Midbrain (tissue), 1 donor: ENCODE measurements at places on chromosomes 1 and 21.

GRCh38 chr1:2408859-2409276 lies 3.5 kb downstream of the PEX10 start:
- DNase-seq: no peak

DNA sequence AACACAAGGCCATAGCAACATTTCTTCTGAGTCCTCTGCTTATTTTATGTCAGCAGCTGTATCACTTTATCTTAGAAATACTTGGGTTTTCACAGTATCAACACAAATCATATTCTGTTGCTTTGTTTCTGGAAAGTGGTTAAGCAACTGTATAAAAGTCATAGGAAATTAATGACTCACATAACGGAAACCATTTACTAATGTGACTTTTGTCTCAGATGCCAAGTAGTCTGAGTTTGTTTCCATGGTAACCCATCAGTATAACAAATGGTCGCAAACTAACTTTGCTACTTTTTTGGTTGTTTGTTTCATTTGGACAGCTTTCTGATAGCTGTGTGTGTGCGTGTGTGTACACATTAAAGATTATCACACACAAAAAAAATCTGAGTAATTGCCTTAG lies 31.1 kb downstream of the EEIG2 start:
- no peak for DNase-seq

- no peak for DNase-seq
Measured at GRCh38 chr1:221527302-221527701, 214.6 kb downstream of the DUSP10 start.

- DNase-seq: peak; percentile 13
Measured at GRCh38 chr1:58896246-58897183, 112.7 kb upstream of the JUN start.

DNA sequence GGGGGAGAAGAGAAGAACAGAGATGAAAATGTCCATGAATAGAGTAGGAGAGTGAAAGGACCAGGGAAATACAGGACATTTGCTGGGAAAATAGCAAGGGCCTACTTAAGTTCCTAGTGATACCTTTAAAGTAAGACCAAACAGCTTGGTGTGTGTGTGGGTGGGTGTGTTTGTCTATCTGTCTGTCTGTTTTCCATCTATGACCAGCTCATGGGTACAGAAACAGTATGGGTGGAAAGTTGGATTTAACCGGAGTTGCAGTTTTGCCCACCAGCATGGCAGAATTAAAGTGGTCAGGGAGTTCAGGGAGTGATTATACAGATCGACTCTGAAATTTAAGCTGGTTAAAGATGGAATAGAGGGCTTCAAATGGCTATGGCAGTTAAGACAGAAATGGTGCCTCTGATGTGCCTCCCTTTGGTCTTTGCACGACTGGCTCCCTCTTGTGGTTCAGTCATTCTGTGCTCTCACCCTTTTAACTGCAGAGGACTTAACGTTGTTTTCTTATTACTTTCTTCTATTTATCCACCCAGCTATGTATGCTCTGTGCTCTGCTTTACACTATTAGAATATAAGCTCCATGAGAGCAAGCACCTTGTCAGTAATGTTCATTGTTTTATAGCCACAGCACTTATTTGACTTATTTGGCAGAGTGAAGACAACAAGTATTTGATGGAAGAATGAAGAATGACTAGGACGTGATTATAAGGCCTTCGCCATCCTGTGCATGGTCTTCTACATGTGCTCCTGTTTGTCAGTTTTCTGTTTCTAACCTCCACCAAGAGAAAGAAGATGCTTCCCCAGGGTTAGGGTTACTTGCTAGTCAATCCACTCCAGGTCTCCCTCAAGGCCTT lies 72.7 kb upstream of the AK4 start:
- DNase-seq: peak; percentile 29

DNA sequence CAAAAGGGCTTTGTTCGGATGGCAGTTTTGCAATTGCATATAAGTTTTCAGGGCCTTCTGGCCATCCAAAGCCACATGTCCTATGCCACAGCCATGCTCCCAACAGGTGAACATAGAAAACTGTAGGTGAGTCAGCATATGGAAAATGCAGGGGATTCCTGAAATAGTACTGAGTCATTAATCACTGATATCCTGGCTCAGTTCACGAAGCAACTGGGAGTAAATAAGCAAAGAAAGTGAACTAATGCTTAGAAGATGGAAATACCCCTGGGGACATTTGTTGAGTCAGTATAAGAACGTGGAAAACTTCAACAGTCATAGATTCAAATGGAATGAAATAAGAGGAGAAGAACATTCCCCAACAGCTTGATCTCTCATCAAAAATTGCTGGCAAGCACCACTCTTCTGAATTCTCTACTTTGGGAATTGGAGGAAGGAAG lies 148.9 kb upstream of the RUNX1 start:
- DNase-seq: no peak

GRCh38 chr1:14215151-14215550 lies 383.3 kb upstream of the KAZN start:
- DNase-seq: no peak

- DNase-seq: peak; percentile 31
Measured at GRCh38 chr21:32772281-32773047, 909 bp upstream of the PAXBP1 start.

- no peak for DNase-seq
Measured at GRCh38 chr1:211527888-211528287, 35.9 kb upstream of the RD3 start.

DNA sequence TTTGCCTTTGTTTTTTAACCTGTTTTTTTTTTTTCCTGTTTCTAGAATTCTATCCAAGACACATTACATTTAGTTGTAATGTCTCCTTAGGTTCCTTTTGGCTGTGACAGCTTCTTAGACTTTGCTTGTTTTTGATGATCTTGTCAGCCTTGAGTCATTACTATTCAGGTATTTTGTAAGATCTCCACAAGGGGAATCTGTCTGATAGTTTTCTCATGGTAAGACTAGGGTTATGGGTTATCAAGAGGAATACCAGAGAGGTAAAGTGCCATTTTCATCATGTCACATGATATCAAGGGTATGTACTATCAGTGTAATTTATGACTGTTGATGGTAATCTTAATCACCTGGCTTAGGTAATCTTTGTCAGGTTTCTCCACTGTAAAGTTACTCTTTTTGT lies 99.1 kb upstream of the GFI1 start:
- no peak for DNase-seq

DNA sequence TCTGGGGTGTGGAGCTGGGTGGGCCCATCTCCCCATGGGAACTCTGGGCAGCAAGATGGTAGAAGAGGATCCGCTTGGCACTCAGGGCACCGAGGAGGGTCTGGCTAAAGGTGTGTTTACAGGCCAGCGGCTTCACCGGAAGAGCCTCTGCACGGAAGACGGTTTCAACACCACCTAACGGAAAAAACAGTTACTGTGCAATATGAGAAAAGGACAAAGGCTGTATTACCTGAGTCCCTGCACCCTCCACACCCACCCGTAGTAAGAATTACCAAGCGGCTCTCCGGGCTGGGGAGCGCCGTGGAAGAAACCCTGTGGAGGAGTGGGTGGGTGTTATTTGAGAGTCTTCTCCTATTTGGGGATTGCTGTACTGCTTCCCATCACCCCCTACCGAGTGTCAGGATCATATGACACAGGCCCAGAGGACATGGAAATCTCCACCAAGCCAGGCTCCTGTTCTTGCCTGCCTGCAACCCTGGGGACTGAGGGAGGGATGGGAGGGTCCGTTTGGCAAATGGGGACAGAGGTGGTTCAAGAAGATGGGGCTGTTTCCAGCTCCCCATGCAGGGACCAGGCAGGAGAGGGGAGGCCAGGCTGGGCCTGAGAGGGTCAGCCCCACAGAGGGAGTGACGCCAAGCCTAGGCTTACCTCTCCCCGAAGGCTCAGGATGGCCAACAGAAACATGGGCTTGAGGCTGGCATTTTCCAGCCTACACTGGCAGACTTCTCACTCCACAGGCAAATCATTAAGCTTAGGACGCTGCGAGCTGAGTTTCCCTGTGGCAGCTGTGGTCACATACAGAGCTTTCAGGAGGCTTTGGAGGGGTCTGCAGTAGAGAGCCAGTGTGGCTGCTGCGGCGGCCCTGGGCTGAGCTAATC lies 203.5 kb upstream of the TMEM51 start:
- no peak for DNase-seq

- no peak for DNase-seq
Measured at GRCh38 chr1:228823200-228823599, 87.9 kb downstream of the RHOU start.

DNA sequence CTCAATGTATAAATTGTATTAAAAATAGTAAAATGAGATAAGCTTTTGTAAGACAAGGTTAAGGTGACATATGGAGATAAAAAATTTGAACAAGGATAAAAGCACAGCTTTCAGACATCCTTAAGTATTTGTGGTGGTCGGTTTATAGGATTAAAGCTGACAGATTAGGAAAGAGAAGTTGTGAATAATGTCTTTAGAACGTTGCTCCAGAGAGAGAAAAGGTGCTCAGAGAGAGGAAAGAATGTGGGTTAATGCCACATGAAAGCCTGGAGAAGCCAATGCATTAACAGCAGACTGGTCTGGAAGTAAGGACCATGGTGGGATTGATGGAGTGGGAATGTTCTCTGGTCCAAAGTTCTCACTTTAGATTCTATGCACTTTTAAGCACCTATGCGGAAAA lies 44.8 kb downstream of the ATP6V1G3 start:
- no peak for DNase-seq

DNA sequence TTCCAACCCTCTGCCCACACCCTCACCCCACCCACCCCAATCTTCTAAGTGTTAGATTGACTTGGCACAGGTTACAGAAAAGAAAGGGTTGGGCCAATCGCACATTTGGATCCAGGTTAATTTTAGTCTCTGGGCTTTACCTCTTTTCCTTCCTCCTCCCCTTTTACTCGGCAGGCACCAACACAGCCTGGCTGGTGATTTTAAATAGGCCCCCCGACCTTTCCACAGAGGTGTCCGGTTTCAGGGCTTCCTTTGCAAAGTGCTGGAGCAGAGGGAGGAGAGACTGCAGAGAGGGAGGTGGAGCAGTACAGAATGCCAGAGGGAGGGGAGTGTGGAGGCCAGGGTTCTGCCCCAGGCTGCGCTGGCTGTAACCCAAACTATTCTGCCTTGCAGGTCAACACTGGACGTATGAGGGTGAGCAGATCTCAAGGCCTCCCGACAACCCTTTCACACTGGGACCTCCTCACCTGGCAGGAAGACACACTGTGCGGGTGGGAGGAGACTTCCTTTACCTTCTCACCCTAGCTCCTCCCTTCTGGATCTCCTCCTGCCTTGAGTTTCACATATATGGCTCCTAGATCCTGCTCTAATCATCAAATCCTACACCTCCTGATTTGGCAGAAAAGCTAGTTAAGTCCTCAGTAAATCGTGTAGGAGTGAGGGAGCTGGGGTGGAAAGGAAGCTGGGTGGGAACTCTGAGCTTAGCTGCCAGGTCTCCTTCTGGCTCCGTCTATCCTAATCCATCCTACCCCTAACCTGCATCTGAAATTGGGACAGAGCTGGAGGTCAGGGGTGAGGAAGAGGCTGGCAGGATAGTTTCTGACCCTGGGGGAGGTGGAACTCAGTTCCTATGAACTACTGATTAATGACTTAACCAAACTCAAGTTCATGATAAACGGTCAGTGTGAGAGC lies 2.4 kb downstream of the CA14 start:
- DNase-seq: no peak

DNA sequence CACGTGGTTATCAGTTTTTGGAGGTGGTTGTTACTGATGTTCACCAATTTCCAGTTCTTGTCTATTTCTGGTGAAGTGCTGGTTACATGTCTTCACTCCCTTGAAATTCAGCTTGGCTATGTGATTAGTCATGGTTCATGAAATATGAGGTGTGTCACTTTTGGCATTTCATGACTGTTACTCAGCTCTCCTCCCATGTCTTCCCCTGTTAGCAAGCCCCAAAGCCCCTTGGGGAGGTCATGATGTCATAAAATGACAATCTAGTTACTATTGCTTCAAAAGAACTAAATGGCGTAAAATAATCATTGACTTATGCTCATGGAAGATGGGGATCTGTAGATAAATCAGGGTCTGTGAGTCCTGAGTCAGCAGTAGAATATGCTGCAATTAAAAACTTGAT lies 425.1 kb downstream of the SETD4 start:
- DNase-seq: no peak

- DNase-seq: no peak
Measured at GRCh38 chr1:5221451-5221850, 567.0 kb downstream of the AJAP1 start.

DNA sequence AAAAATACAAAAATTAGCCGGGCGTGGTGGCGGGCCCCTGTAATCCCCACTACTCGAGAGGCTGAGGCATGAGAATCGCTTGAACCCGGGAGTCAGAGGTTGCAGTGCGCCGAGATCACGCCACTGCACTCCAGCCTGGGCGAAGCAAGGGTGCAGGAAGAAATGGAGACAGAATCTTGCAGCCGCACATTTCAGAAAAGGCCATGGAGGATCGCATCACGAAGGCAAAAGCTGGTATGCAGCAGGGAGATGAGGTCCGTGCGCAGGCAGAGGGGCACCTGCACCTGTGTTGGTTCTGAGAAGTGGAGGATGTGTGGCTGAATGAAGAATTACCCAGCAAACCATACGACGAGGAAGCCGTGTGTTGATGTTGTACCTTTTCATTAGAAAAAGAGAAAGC lies 53.0 kb upstream of the ABCG1 start:
- DNase-seq: no peak

- no peak for DNase-seq
Measured at GRCh38 chr1:53271446-53272090, 33.2 kb upstream of the MAGOH start.

DNA sequence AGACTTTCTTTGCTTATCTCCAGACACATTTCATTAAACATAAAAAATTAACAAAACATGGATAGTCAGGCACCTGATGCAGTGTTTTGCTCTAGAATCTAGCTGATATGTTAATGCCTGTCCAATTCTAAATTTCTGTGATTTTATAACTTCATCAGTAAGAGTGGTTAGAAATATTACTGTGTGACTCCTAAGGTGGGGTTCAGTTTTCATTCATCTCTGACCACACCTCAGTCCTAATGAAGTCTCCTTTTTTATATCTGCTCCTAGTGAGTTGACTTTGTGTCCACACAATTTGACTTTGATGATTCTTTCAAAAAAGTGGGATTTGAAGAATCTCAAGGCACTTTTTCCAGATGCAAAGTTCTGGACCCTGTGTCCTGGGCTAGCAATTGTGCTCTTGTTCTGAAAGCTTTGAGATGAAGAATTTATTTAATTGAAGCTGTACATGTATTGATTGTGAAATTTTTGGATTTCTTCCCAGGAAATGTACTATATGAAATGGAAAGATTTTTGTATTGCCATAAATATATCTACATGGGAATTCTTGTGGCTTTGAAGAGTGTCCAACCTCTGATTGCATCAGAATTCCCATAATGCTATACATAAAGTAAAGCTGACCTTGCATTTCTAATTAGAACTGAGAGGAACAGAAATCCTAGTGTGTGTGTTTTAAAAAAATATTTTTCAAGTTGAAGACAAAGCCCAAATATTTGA lies 111.2 kb downstream of the GIPC2 start:
- DNase-seq: no peak

- no peak for DNase-seq
Measured at GRCh38 chr1:48223366-48224240, 1.1 kb downstream of the SLC5A9 start.

GRCh38 chr1:28370239-28371009 lies 884 bp downstream of the PHACTR4 start:
- peak; percentile 24 for DNase-seq

DNA sequence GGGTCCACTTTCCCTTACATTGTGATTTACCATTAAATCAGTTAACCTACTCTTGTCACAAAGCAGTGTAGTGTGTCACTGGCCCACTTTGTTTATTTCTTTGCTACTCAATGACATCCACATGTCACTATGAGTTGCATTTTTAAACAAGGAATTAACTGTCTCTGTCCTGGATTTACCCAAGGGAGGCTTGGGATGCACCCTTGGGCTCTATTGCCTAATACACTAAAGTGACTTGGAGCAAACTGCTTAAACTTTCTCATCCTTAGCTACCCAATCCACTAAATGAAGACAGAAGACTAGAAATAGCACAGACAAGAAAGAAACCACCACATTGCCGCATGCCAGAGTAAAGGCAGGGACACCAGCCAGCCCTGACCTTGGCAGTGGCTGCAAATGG lies 136.2 kb upstream of the TIAM1 start:
- DNase-seq: no peak
